ENCODE measurements at places on chromosomes 13 and 19.
A peak's percentile ranks its signal among the peaks of the same experiment; 100 is the strongest.

DNA sequence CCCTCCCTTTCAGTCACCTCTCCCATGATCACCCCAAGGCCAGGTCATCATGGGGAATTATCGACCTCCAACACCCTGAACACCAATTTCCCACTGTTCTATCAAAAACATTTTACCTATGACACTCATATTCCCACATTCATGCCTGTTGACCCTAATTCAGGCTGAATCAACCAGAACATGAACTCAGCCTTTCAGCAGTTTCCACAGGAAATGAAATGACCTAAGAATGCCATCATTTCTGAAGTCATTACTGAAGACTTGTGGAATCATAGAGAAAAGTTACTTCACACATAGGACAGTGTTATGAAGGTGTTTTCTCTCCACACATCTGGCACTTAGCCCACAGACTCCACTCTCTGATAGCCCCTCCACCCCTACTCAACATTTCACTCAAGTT, 29.9 kb upstream of the FAM124A start:
- ATAC-seq, result no peak

DNA sequence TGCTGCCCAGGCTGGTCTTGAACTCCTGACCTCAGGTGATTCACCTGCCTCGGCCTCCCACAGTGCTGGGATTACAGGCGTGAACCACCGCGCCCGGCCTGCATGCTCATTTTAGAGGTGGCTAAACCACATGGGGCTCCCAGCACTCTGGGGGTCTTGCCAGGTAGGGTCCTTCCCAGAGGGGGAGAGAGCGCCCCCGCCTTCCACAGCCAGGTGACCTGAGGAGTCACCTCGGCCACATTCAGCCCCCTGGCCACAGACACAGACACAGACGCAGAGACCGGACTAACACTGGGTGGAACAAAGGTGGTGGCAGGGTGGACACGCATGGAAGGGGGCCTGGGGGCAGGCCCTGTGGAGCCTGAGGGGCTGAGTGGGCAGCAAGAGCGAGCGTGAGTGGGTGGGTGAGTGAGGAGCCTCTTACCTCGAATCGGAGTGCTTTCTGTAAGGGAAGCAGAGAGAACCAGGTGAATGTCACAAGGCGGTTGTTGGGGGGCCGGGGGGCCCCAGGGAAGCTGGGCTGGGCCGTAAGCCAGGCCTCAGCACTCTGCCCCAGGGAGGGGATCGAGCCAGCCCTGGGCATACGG, 80.1 kb downstream of the PTPRS start:
- ATAC-seq, result peak; percentile 6

- ATAC-seq, result peak; percentile 39
Observed at GRCh38 chr13:110347535-110348308, 40.6 kb downstream of the COL4A2 start.

GRCh38 chr13:98532254-98532653, 44.7 kb downstream of the STK24 start:
- ATAC-seq, result no peak

DNA sequence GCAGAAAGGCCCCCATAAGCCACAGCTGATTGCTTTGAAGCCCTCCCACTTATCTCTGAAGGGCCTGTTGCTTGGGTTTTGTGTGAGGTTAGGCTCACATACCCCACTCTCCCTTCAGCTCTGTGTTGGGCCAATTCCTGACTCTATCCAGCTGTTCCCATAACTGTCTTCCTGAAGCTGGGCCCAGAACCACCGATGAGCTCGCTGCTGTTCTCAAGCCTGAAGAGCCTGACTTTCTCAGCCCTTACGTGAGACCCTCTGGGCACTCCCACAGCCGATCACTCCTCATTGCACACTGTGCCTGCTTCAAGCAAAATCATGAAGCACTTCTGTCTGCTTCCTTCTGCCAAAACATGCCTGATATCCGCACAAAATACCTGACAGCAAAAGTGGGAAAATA, 124.1 kb downstream of the CRYL1 start:
- no peak for ATAC-seq

DNA sequence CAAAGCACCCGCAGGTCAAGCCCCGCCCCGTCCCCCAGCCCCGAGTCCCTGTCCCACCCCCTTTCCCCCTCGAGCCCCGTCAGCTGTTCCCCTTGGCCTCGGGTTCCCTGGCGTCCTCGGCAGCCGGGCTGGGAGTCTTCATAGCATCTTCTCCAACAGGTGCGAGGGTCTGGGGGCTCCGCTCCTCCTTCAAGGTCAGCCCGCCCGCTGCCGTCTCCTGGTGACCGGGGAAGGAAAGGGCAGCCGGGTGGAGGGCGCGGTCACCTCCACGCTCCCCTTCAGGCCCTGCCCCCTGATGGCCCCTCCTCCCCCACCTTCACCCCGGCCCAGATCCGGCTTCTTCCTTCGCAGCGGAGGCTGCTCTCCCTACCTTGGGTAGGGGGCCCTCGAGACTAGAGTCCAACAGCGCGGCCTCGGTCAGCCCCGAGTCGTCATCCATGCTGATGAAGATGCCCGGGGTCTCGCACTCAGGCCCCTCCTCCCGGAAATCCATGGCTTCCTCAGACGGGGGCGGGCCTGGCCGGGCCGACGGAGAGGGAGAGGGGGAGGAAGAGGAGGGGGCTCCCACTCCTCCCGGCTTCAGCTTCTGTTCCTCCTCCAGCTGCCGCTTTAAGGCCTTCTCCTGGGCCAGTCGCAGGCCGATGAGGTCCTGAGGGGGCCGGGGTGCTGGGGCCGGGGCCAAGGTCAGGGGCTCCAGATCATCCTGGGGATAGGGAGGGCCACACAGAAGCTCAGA, 541 bp upstream of the RSPH6A start:
- no peak for ATAC-seq

DNA sequence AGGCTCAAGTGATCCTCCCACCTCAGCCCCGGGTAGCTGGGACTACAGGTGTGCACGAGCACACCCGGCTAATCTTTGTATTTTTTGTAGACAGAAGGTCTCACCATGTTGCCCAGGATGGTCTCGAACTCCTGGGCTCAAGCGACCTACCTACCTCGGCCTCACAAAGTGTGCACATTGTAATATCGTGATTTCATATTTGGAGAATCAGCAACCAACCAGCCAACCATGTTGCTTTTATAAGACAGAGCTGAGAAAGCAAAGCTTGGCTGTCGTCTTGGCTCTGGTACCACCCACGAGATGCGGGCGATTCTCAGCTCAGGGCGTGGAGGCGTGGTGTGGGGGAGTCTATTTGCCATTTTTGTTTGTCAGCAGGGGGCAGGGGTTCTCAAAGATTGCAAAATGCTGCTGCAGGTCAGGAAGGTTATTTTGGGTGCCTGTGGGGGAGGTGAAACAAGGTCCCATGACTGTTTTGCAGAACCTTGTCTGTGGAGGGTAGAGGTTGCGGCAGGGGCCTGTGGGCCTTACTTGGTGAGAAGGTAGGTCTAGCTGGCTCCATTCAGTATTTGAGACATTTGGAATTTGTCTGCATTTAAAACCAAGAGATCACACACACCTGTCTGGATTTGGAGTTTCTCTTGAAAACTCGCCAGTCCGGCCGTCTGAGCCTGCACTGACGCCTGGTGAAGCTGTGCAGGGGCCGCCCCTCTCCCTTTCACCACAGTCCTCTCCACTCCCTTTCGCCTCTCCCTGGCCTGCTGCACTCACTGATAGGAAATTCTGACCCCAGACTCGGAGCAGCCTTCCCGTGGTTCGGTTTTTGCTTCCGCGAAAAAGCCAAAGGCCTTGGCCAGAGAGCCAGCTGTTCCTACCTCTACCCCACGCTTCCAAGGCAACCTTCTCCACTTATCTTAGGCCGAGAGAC, 15.4 kb downstream of the TNFAIP8L1 start:
- no peak for ATAC-seq

- no peak for ATAC-seq
Observed at GRCh38 chr13:72284791-72285190, 417.8 kb upstream of the DACH1 start.
